ENCODE measurements at places on chromosomes 1 and 21.

DNA sequence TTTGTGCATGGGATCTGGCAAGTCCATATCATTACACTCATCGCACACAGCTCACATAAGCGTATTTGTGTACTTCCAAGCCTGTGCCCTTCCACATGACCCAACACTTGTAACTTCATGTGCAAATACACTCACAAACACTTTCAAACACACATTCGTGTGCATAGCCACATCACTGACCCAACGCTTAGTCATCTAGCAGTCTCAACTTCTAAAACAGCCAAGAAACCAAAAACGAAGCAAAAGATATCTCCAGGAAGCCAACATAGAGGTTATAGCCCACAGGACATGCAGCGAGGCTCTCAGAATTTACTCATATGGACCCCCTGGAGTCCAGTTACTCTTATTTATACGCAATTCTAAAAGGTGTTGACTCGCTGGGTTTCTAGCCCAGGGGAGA, 10.9 kb upstream of the GOLT1A start:
- DNase-seq, result no peak

GRCh38 chr1:207455183-207455754, 1.1 kb downstream of the CR2 start:
- no peak for DNase-seq

- no peak for DNase-seq
Observed at GRCh38 chr1:207202480-207202879, 98.4 kb downstream of the C4BPA start.

DNA sequence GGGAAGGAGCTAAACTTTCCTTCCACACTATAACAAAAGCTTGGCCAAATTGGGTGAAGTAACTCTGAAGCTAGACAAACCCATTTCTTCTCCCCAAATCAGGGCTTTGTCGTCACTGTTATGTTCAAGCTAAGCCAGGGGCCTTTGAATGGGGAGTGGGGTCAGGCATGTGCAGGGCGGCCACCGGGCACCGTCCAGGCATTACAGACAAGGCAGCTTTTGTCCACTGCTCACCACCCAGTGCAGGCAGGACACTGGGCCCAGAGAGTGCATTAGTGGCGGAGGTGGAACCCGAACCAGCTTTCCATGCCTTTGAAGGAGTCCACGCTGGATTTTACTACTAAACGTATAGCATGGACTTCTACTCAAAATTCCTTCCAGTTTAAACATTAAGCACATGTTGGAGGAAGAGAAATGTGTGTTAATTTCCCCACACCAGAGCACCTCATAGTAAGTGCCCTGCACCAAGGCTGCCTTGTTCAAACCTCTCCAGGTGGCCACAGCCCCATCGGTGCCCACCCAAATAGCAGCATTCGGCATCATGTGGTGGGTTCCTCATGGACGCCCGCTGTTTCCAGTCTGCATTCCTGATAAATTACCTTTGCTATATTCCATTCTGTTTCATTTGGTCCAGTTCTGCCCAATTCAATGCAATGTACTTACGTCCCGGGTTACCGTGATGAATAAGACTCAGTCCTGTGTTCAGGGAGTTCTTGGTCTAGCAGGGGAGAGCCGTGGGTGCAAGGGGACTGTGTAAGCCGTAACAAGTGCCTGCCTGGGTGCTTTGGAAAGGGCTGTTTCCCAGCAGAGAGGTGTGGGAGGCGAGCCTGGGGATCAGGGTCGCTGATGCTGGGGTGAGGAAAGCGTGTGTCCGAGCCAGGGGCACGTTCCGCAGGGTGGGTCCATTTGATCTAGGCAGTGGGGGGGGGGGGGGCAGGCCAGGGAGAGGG, 1.6 kb downstream of the UBASH3A start:
- DNase-seq, result no peak

All from COLO829 (cell line).